ENCODE measurements at places on chromosomes 6 and 20. TPM values are rescaled to one million over a fixed set of nuclear protein-coding genes. Genes with fewer than 3 reads are reported as not detected.

Gene DLL1
- 5.6 TPM for total RNA-seq

Gene SLC12A5
- total RNA-seq, result 0.50 TPM

Gene ULBP1
- total RNA-seq, result 0.26 TPM

Gene GTSF1L
- not detected for total RNA-seq

Gene LPIN3
- total RNA-seq, result 5.1 TPM

Gene COL9A3
- 0.17 TPM for total RNA-seq

Gene CCN6
- total RNA-seq, result not detected

Gene TCP11
- 0.51 TPM for total RNA-seq

Gene NOX3
- not detected for total RNA-seq

Gene FBXL4
- 16.8 TPM for total RNA-seq

GRCh38 chr6:150055131-150055530, 13.8 kb downstream of the ULBP3 start:
- H3K4me1 ChIP-seq, result no peaks in the 10 kb centered on the region
- no peaks in the 10 kb centered on the region for H3K36me3 ChIP-seq
- H3K4me3 ChIP-seq, result no peak overlapping the region
- DNase-seq, result no peak
- peaks cover 27% of the 10 kb centered on the region for H3K27me3 ChIP-seq
- no peak overlapping the region for H3K27ac ChIP-seq

GRCh38 chr20:35698298-35699126, 640 bp downstream of the NFS1 start:
- peaks cover 14% of the 10 kb centered on the region for H3K4me1 ChIP-seq
- H3K36me3 ChIP-seq, result peaks cover 5% of the 10 kb centered on the region
- peak overlapping the region; percentile 98 for H3K27ac ChIP-seq
- no peak for DNase-seq
- H3K27me3 ChIP-seq, result no peaks in the 10 kb centered on the region

DNA sequence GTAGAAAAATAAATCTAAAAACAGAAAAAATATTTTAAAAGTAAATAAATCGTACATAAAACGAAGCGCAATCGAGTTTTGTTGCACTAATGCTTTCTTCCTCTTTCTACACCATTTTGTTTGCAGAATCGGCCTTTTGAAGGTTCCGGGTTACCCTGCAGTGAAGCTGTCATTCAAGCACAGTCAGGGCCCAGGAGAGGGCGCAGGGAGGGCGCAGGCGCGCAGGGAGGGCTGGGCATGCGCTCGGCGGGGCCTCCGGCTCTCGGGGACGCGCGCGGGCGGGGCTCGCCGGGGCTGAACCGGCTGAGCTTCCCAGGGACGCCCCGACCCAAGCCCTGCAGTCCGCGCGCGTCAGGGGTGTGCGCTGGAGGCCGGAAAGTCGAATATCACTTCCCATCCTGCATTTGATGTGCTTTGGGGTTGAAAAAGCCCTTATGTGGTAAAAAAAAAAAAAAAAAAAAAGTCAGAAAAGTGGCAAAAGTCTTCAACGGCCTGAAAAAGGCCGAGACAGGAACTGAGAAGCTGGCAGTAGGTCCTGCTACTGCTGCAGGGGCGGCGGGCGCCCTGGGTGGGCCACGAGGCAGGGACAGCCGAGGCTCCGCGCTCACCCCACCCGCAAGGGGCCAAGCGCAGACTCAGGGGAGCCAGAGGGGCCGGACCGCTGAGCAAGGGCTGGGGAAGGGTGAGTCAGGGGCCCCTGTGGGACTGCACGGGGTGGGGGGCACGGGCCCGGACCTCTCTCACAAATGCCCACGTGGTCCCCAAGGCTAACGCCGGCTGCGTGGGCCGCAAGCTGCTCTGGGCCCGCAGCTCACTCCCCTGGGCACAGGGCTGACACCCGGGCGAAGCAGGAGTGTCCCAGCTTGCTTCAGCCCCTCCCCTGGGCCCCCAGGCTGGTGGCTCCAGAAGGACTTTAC, 40.5 kb downstream of the THBS2 start:
- H3K4me3 ChIP-seq, result peak overlapping the region; percentile 34
- peaks cover 14% of the 10 kb centered on the region for H3K4me1 ChIP-seq
- no peaks in the 10 kb centered on the region for H3K27me3 ChIP-seq
- peak; percentile 90 for DNase-seq
- peaks cover 8% of the 10 kb centered on the region for H3K36me3 ChIP-seq

DNA sequence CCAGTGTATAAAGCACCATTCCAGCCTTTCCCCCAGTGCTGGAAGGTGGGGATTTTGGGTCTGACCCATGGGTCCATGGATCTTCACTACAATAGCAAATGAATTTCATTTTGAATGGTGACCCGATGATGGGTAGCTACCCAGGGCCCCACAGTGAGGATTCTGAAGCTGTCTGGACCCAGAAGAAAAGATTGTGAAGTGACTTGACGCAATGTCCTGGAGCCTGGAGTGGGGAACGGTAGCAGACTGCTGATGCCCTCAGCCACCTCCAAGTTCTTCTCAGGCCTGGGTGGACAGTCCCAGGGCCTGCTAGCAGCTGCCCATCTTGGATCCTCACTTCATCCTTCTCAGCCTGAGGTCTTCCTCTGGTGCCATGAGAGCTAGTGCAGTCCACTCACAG, 23.4 kb upstream of the SLC32A1 start:
- no peaks in the 10 kb centered on the region for H3K4me1 ChIP-seq
- peaks cover 4% of the 10 kb centered on the region for H3K27me3 ChIP-seq
- no peaks in the 10 kb centered on the region for H3K36me3 ChIP-seq
- DNase-seq, result no peak
- H3K4me3 ChIP-seq, result no peak overlapping the region

- no peak overlapping the region for H3K27ac ChIP-seq
- no peaks in the 10 kb centered on the region for H3K36me3 ChIP-seq
- no peaks in the 10 kb centered on the region for H3K27me3 ChIP-seq
- H3K4me1 ChIP-seq, result peaks cover 7% of the 10 kb centered on the region
- no peak for DNase-seq
Observed at GRCh38 chr6:75422024-75422639, 71.5 kb downstream of the FILIP1 start.

GRCh38 chr6:124430740-124431318, 531.4 kb upstream of the RNF217 start:
- H3K4me3 ChIP-seq, result no peak overlapping the region
- peak; percentile 34 for DNase-seq
- no peaks in the 10 kb centered on the region for H3K4me1 ChIP-seq
- H3K27ac ChIP-seq, result no peak overlapping the region

DNA sequence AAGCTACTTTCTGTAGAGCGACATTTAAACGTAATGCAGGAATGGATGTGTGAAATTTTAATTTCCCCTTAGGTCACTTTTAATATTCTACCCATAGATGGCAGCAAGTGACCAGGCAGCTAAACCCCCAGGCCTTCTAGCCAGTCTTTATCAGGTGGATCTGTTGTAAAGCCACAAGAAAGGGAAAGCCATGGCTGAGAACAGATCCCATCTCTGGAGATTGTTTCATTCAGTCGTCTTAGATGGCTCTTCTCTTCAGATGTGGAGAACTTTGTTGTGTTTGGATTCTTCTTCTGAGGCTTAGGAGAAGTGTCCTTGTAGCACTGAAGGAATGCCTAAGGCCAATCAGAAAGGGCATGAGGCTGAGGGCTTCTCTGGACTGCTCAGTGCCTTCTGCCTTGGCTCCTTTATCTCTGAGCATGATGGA, 15.8 kb upstream of the RNF182 start:
- peak; percentile 66 for DNase-seq
- H3K27me3 ChIP-seq, result peaks cover 3% of the 10 kb centered on the region
- no peaks in the 10 kb centered on the region for H3K4me1 ChIP-seq
- no peak overlapping the region for H3K27ac ChIP-seq

- H3K27me3 ChIP-seq, result no peaks in the 10 kb centered on the region
- peak; percentile 8 for DNase-seq
- H3K4me3 ChIP-seq, result no peak overlapping the region
- H3K27ac ChIP-seq, result peak overlapping the region; percentile 20
Observed at GRCh38 chr6:158607411-158608170, 37.0 kb downstream of the DYNLT1 start.

- H3K27me3 ChIP-seq, result no peaks in the 10 kb centered on the region
- no peak for DNase-seq
- H3K4me1 ChIP-seq, result no peaks in the 10 kb centered on the region
- H3K36me3 ChIP-seq, result no peaks in the 10 kb centered on the region
- no peak overlapping the region for H3K4me3 ChIP-seq
Observed at GRCh38 chr20:34680586-34681175, 3.8 kb upstream of the PIGU start.

DNA sequence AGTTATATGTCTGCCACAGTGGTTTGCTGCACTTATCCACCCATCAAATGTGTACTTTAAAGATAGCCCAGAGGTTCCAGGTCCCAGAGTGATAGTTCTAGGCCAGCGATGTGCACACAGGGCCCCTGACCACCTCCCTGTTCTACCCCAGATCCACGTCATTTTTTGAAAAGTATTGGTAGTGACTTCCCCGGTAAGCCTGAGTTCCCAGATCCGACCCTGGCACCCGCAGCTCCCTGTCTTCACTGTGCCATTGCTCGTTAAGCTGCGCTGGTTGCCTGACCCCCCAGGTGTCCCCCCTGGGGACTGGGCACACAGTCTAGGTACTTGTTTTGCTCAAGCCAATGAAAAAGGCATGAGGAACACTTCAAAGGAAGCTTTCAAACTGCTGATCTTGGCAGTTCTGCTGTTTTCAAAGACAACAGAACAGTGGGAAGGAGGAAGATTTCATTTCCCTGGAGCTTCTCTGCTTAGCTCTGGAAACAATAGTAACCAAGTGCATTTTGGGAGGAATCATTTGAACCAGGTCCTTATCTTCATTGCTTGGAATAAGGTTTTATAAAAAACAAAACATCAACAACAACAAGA, 116.3 kb upstream of the TAB2 start:
- no peak overlapping the region for H3K4me3 ChIP-seq
- no peaks in the 10 kb centered on the region for H3K4me1 ChIP-seq
- DNase-seq, result no peak
- H3K27ac ChIP-seq, result no peak overlapping the region

DNA sequence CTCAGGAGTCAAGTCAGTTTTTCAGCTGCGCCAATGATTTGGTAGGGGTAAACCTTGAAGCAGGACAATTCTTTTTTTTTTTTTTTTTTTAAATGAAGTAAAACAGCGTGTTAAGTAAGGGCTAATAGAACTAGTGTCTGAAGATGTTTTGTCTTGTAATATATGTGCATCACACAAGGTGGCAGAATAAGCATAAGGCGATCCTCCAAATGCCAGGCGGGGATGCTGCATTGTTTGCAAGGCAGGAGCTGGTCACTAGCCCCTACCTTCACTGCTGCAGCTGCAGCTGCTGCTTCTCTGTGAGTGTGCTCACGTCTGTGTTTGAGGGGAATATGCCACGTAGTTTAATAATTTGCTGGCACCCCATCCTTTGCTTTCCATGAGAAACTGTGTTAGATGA, 272.7 kb upstream of the MAP3K7 start:
- H3K36me3 ChIP-seq, result no peaks in the 10 kb centered on the region
- H3K4me3 ChIP-seq, result no peak overlapping the region
- no peaks in the 10 kb centered on the region for H3K27me3 ChIP-seq
- no peak overlapping the region for H3K27ac ChIP-seq
- DNase-seq, result peak; percentile 1

DNA sequence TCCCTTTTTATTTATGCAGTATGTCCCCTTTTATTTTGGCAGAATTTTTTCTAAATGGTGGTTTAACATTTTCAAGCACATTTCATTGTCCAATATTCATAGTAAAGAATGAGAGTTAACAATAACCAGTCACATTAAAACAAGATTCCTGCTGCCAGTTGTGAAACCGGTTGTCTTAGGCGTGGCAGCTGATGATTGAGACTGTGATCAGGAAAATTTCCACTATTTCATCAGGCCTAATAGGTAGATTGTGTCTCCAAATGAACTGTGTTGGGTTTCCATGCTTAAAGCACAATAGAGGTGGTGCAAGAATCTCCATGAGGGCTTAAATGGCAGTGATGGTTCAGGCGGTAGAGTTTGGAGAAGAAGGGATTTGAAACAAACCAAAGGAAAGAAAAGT, 15.3 kb downstream of the PRDM1 start:
- H3K27me3 ChIP-seq, result no peaks in the 10 kb centered on the region
- H3K4me1 ChIP-seq, result peaks cover 3% of the 10 kb centered on the region
- no peak overlapping the region for H3K27ac ChIP-seq
- DNase-seq, result no peak
- H3K4me3 ChIP-seq, result no peak overlapping the region
- peaks cover 12% of the 10 kb centered on the region for H3K36me3 ChIP-seq

GRCh38 chr6:68144667-68145066, 490.4 kb upstream of the ADGRB3 start:
- no peaks in the 10 kb centered on the region for H3K36me3 ChIP-seq
- no peaks in the 10 kb centered on the region for H3K4me1 ChIP-seq
- H3K27me3 ChIP-seq, result no peaks in the 10 kb centered on the region
- H3K4me3 ChIP-seq, result no peak overlapping the region
- DNase-seq, result no peak
- H3K27ac ChIP-seq, result no peak overlapping the region

- no peaks in the 10 kb centered on the region for H3K27me3 ChIP-seq
- H3K4me1 ChIP-seq, result no peaks in the 10 kb centered on the region
- H3K4me3 ChIP-seq, result no peak overlapping the region
Observed at GRCh38 chr6:89678531-89678930, 40.0 kb upstream of the LYRM2 start.

DNA sequence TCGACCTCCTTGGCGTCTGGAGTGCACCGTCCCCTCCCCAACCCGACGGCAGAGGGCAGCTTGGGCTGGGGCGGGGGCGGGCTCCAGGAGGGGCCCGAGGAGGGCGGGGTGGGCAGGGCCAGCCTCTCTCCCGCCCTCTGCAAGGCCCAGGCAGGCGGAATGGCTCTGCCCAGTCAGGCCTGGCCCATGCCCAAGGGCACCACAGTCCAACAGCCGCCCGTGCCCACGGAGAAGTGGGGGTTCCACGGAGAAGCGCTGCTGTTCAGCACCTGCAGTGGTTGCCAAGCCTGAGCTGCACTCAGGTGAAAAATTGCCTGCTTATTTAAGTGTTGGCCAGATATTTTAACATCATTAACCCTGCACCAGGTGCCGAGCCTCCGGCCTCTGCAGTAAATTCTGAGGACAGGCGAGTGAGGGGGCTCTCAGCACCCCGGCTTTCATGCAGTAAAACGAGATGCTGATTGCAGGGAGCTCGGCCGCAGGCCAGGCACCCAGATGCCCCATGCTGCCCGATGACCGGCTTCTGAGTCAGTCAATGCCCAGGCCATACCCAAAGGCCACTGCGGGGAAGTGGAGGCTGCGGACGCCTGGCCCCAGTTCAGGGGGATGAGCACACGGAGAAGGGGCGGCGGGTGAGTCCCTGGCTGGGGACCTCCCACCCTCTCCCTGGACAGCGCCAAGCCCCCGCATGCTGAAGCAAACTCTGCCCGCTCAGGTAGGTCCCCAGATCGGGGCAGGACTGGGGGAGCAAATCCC, at the start of gene SRMS:
SRMS (minus strand) TSS at position 25 of the 756 bp plus-strand sequence. CDS start 286 bp downstream, outside the sequence.
- no peak for DNase-seq
- no peak within 1 kb of the TSS for H3K4me3 ChIP-seq
- H3K27me3 ChIP-seq, result peaks cover 11% of the 10 kb centered on the region

All from fibroblast of lung (primary cell).